Stimulated activated CD8-positive, alpha-beta memory T cell treated with anti-CD3 and anti-CD28 coated beads, Interleukin-15, amount 100 ng/mL, for 4 hours (primary cell): ENCODE measurements at places on chromosomes 16 and 17.

- no peak for DNase-seq
Measured at GRCh38 chr17:80106176-80106575, 4.8 kb downstream of the GAA start.

DNA sequence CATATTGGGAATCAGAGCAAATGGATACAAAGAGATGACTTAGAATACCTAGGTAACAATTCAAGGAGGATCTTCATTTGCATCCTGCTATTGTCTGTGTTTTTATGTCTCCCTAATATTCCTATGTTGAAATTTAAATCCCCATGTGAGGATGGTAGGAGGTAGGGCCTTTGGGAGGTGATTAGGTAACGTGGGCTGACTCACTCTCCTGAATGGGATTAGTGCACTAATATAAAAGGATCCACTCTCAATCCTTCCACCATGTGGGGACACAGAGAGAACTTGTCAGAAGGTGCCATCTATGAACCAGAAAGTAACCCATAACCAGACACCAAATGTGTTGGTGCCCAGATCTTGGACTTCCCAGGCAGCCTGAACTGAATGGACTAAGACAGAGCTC is 83.4 kb downstream of the CDH8 start:
- no peak for DNase-seq

GRCh38 chr16:84826558-84826941 is 6.8 kb downstream of the CRISPLD2 start:
- no peak for DNase-seq

GRCh38 chr17:37521821-37522220 is 32.1 kb downstream of the DUSP14 start:
- DNase-seq, result no peak

- DNase-seq, result no peak
Measured at GRCh38 chr17:4510618-4510941, 11.9 kb downstream of the SPNS2 start.

- DNase-seq, result no peak
Measured at GRCh38 chr16:6642271-6642670, 690.4 kb upstream of the RBFOX1 start.
